Activated T-helper 1 cell treated with anti-CD3 and anti-CD28 coated beads, Interleukin-2, amount 50 U/mL, for 16 hours (primary cell): ENCODE measurements at places on chromosomes 2 and 18.

DNA sequence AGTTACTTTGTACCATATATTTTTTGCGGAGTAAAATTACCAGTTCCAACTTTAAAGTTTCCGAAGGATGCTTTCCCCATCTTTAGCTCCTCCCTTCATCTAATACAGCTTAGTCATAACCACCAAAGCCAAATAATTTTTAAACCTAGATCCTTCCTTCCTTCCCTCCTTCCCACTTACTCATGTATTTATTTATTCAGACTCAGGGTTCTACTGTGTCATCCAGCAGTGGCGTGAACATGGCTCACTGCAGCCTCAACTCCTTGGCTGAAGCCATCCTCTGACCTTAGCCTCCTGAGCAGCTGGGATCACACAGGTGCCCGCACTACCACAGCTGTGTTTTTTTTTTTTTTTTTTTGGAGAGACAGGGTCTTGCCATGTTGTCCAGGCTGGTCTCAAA is 4.4 kb downstream of the LPIN2 start:
- DNase-seq, result no peak

DNA sequence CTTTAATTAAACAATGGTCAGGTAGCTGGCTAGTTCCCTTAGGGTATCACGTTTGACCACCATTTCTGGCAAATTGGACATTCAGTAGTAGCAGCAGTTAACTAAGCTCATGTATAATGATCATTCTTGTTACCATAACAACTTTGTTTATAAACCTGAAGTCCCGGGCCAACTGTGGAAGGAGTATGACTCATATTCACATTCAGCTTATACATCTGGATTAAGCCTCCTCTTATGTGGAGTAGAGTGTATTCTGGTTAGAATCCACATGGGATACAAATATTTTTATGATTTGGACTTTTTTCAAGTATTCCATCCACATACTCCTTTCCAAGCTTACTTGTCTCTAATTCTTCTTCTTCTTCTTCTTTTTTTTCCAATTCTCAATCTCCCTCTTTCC is 70.3 kb upstream of the ZSWIM2 start:
- DNase-seq, result no peak

GRCh38 chr2:213476641-213477040 is 192.4 kb downstream of the SPAG16 start:
- DNase-seq, result no peak

GRCh38 chr18:46621871-46622270 is 35.1 kb downstream of the LOXHD1 start:
- no peak for DNase-seq

DNA sequence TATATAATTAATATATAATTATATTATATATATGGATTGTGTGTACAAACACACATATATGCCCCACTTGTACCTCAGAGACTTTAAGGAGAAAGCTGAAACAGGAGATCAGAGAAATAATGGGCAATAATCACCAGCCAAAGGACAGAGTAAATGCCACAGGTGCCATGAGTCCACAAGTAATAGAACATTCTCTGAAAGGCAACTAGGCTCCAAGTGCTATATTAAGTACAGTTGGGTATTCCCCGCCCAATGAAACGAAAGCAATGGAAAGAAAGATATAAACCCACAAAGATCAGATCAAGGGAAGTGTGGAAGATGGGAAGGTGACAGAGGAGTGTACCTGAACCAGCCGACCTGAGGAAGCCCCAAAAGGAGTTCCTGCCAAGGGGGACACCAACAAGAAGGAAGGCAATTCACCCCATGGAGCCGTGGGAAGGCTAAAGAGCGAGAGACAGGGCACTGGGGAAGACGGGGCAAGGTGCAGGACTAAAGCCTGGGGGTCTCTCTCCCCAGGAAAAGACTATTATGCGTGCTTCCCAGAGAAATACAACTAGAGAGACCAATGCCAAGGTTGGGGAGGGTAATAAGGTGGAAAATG is 19.0 kb downstream of the DYM start:
- no peak for DNase-seq

- no peak for DNase-seq
These were observed 657.8 kb downstream of the MBD2 start for GRCh38 chr18:53566626-53567025.

- DNase-seq, result no peak
These were observed 157.9 kb downstream of the ANKRD44 start for GRCh38 chr2:197152451-197153228.

GRCh38 chr2:172710584-172711047 is 25.0 kb upstream of the RAPGEF4 start:
- DNase-seq, result no peak

GRCh38 chr2:205882806-205883425 is 200.6 kb downstream of the NRP2 start:
- DNase-seq, result no peak

DNA sequence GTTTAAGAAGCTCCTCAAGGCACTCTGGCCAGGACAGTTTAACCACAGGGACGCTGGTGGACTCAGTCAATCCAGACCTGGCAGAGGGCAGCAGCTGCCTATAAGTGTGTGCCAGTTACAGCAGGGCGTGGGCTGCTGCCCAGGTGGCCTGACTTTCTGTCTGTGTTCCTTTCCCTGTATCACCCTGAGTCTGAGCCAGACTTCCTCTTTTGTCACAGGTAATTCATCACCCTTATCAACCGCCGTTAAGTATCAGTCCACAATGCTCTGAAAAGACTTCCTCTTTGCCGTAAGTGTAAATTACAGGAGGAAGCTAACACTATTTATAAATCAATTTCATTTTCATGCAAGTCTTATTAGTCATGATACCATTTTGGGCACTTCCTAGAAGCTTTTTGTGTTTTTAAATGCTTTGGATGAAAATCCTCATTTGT is 7.0 kb downstream of the LPIN1 start:
- DNase-seq, result no peak

GRCh38 chr2:221969087-221969829 is 329.5 kb downstream of the PAX3 start:
- no peak for DNase-seq

GRCh38 chr18:36761186-36761698 is 67.6 kb downstream of the TPGS2 start:
- DNase-seq, result no peak

- no peak for DNase-seq
These were observed 29.5 kb downstream of the VAPA start for GRCh38 chr18:9943311-9943710.

DNA sequence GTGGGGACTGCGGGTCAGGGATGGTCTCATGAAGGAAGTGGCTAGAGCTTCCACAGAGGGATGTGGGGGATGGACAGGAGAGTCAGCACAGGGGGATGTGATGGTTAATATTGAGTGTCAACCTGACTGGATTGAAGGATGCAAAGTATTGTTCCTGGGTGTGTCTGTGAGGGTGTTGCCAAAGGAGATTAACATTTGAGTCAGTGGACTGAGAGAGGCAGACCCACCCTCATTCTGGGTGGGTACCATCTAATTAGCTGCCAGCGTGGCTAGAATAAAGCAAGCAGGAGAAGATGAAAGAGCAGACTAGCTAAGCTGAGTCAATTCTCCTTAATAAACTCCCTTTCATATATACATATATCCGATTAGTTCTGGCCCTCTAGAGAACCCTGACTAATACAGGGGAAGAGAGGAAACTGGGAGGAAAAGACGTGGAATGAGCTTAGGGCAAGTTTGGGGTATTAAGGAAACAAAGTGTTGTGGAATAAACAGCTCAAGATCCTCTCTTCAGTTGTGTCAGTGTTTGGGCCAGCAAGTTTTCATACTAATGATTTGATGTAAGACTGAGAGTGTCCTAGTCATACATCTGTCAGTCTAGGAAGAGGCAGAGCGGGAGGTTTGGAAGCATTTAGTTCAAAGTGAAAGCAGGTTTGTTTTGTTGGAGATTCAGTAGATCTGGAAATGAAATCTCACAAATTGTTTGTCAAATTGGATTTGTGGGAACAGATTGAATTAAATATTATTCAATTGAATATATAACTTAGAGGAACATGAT is 135.2 kb upstream of the NT5C1B start:
- DNase-seq, result no peak

DNA sequence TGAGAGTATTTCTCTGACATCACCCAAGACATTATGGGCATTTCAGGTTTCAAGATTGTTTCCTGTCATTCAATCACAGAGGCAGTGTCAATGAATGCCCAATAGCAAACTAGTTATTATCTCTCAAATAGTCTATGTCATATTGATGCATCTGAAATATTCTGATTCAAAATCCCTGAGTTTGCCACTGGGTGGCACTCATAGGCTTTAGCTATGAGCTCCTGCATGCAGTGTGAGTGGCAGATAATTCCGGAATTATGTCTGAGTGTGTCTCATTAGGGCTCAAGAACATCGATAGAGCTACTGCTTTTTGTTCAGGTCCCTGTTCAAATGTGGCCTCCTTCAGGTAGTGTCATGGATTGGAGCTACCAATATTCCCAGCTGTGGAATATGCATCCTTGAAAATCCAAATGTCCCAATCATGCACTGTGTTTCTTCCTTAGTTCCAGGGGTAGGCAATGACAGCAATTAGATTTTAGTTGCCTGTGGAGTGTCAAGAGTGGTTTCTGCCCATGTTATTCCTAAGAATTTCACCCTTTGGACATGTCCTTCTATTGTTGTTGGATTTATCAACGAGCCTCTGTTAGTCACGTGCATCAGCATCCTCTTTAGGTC is 7.8 kb upstream of the OR6B3 start:
- no peak for DNase-seq

DNA sequence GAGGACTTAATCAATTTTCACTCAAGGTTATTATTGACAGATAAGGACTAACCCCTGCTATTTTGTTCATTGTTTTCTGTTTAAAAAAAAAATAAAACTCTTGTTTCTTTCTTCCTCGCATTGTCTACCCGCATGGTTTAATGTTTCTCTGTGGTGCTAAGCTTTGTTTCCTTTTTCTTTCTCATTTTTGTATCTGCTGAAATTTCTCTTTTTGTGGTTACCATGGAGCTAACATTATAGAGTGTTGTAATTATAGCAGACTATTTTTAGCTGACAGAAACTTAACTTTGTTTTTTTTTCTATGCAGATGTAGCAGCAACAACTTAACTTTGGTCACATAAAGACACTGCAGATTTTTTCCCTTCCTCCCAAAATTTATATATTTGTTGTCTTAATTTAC is 43.1 kb upstream of the CHN1 start:
- no peak for DNase-seq

GRCh38 chr2:74779265-74779558 is 54.7 kb upstream of the HK2 start:
- DNase-seq, result no peak

DNA sequence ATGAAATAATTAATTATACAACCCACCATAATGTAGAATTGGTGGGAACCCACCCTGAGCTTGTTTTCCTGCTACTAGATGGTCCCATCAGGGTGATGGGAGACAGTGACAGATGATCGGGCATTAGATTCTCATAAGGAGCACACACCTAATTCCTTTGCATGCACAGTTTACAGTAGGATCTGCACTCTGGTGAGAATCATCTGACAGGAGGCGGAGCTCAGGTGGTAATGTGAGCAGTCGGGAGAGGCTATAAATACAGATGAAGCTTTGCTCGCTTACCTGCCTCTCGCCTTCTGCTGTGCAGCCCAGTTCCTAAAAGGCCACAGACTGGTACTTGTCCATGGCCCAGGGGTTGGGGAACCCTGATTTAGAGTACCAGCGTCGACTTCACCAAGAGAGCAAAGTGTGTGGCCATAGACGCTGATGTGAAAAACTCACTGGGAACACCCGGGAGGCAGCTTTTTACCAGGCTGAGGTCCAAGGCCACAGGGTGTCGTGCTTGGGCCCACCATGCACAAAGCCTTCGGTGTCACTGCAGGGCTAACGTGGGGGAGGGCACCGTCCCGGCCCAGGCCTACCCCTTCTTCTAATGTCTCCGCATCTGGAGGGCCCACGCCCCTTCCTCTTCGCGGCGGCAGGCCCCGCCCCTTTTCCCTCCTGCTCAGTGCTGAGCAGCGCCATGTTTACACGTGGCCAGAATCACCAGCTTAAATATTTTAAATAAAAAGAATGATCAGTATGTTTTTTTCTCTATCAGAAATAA is 296.8 kb upstream of the HDAC4 start:
- DNase-seq, result no peak

GRCh38 chr2:64342195-64343099 is 111.5 kb upstream of the LGALSL start:
- no peak for DNase-seq

DNA sequence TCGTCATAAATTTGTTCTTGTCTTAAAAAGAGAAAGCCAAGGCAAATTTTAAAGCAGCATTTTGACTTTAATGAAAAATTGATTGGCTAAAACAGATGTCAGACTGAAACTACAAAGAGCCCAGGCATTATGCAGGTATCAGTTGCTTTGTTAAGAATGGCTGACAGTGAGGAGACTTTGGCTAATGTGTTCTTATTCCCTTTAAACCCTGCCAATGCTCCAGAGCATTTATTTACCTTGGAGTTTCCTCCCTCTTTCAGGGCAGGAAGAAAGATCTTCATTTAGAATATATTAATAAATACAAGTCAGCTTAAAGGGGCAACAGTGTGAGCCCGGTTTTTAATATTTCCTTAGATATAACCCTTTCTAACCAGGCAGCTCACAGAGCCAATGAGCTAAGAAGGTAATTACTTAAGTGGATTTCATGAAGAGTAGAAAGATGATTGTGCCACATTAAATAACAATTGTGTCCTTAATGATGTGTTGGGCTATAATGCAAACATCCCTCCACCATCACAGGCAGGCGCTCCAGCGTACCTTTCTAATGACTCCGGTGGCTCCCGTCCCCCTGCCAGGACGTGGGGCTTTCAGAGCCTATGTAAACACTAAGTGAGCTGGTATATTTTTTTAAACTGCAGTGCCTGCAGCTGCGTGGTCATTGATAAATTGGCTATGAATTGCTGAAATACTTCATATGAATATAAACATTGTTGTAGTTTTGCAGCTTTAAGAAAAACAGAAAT is 349.4 kb upstream of the POU3F3 start:
- DNase-seq, result no peak

GRCh38 chr2:217880891-217881290 is 121.9 kb downstream of the TNS1 start:
- no peak for DNase-seq

- no peak for DNase-seq
These were observed 502.7 kb downstream of the PLCL1 start for GRCh38 chr2:198307093-198307492.

DNA sequence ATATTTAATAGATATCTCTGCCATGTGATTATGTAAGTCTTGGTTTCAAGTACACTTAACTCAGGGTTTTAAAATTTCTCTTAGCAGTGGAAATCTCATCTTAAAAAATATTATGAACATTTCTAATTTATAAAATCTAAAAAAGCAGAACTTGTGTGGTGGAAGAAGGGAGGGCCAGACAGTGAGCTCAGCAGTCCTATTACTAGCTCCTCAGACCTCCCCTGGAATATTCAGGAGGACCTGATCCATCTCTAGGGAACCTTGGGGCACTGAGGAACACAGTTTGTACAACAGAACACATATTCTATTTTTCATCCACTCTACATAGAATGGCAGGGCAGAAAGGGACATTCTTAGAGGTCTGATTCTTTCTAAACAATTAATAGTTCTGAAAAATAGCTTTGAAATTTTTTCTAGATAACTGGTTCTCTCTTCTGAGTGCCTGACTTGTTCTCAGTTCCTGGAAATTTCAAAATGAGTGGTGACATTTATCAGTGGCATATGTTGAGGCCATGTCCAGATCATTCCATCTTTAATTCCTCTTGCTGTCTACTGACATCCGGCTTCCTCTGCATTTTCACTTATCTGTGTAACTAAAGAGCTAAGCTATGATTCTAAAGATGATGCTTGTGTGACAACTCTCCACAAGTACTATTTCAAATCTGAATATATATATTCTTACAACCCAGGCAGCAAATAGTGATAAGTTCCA is 8.2 kb upstream of the MAP4K4 start:
- no peak for DNase-seq
